ENCODE measurements at places on chromosomes 5 and 9. TPM values are rescaled to one million over a fixed set of nuclear protein-coding genes. Genes with fewer than 3 reads are reported as not detected.
A peak's percentile ranks its signal among the peaks of the same experiment; 100 is the strongest.

Gene SPATA31A3
- total RNA-seq, result not detected

Gene AMBP
- total RNA-seq, result 4.4 TPM

Gene FSTL4
- total RNA-seq, result 0.33 TPM

Gene GHR
- total RNA-seq, result not detected

Gene SLC31A2
- total RNA-seq, result 3.4 TPM

Gene TTLL11
- 1.3 TPM for total RNA-seq

Gene C5orf58
- not detected for total RNA-seq

Gene BTNL8
- 0.13 TPM for total RNA-seq

- no peak for DNase-seq
These were observed 320.1 kb downstream of the AGTPBP1 start for GRCh38 chr9:85421641-85422040.

DNA sequence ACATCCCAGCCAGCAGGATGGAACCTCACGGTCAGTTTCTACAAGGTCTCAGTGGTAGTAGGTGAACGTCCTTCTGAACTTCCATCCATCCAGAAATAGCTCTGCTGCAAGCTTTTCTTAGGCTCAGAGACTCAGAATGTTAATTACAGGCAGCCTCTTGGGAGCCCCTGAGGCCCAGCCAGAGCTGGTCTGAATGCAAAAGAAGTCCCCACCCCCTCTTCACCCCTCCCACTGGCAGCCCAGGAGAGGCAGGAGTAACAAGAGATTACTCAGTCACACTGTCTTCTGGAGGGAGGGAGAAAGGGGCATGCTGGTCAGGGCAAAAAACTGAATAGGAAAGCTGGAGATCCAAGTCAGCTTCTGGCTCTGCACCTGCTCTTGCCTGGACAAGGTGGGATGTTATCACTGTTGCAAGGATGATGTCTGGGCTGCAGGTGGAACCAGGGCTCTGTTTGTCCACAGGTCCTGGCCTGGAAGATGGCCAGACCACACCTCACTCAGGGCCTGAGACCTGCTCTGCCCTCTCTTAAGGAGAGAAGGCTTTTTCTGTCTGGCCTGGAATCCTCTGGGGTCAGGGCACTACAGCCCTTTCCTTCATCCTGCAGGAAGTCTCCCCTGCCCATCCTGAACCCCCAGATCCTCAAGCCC lies 9.1 kb downstream of the ENHO start:
- peak; percentile 38 for DNase-seq

DNA sequence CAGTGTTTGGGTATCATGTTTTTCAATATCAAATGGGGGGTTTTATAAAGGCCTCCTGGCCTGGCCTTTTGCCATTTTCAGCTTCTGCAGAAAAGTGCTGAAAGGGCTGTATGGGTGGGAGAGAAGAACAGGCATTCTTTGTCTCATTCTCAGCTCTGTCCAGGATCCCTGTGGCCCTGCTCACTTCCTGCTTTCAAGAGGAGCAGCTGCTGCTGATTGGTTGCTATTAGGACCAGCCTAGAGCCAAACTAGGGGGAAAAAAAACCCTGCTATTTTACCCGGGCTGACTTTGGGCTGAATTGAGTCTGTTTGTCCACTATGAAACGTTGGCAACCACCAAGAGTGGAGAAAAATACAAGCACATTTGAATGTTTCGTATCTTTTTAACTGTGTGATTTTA lies 117.1 kb downstream of the CMYA5 start:
- no peak for DNase-seq

GRCh38 chr5:125377141-125377540 lies 630.7 kb upstream of the ZNF608 start:
- DNase-seq, result no peak

DNA sequence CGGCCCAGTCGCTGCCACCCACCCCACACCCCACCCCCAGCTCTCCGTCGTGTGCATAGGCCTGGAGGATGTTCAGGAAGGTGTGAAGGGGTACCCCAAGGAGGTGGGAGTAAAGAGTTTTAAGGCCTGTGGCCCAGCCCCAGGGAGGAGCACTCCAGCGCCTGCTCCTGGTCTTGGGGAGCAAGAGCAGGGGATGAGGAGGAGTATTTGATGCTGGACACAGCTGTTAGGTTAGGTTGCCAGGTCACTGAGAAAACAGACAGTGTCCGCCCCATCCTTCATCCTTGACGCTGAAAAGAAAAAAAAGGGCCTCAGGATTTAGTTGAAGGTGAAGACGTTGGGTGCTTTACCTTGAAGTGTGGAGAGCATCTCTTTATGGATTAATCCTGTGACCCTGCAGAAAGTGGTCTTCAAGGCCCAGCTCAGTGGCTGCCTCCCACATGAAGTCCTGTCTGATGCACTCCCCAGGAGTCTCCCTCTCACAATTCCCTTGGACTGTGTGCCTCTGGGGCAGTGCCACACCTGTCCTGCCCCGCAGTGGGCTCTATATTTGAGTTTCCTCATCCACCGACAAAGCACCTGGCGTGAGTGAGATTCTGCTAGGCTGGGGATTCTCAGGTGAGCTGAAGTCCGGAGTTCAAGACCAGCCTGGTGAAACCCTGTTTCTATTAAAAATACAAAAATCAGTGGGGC lies 101.8 kb downstream of the SPRY4 start:
- DNase-seq, result no peak

GRCh38 chr9:129944506-129945116 lies 98.4 kb downstream of the FNBP1 start:
- DNase-seq, result no peak

DNA sequence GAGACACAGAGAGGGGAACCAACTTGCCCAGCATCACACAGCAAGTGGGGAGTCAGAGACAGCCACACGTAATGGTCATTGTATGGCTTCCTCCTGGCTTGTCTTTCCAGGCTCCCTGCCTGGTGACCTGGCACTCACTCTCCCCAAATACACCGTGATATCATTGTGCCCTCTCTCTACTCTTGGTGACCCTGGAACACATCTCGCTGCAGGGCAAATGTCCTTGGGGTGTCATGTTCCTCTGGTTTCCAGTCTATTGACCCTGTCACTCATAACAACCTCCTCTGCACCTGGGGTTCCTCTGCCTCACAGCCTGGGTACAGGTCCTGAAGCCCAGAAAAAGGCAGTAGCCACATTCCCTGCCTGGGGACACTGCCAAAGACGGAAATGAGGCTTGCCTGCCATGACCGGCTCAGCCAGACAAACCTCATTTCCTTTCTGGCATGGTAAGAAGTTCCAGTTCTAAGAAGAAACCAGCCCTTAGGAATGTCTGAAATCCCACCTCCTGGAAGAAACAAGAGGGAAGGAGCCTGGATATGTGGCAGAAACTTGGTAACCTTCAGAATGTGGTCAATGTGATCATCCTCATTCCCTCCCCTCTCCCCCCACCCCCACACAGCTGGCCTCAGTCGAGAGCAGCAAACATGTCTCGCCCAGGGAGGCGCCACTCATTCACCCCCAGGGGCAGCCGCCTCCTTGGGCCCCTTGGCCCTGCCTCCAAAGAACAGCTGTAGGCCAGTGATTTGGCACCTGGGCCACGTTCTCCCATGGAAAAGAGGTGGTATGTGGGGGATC lies 30.6 kb upstream of the SMU1 start:
- DNase-seq, result no peak

- peak; percentile 86 for DNase-seq
These were observed 374.1 kb downstream of the PLK2 start for GRCh38 chr5:58085800-58086199.

- DNase-seq, result no peak
These were observed 9.0 kb downstream of the CCDC69 start for GRCh38 chr5:151214614-151215545.

GRCh38 chr5:56340196-56340980 lies 107.3 kb upstream of the ANKRD55 start:
- no peak for DNase-seq

GRCh38 chr9:33434317-33435105 lies 12.9 kb downstream of the AQP3 start:
- no peak for DNase-seq

DNA sequence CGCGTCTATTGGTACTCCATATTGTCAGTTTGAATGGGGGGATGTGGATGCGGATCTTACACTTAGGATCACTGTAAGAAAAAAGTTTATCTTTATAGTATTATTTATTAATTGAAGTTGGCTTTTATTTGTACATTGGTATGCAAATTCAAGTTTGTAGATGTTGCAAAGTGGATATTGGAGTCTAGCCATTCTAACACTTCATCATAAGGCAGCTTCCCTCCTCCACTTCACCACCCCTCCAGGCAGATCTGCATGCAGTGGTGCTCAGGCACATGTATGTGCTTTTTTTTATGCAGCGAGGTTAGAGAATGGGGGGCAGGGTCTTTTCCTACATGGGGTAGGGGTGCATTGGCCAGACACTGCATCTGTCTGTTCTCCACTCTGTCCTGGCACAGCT lies 84.3 kb downstream of the IQGAP2 start:
- no peak for DNase-seq

DNA sequence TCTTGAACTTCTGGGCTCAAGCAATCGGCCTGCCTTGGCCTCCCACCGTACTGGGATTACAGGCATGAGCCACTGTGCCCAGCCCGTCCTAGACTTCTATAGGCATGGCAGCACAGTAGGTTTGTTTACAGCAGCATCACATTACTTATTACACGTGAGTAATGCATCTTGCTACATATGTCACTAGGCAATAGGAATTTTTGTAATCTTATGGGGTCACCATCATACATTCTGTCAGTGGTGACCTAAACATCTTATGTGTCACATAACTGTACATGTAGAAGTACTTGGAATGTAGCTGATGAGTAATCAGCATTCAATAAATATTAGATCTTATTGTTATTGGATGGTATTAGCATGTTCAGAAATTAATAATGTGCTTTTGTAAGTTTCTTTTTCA lies 22.9 kb upstream of the ABCA1 start:
- no peak for DNase-seq

DNA sequence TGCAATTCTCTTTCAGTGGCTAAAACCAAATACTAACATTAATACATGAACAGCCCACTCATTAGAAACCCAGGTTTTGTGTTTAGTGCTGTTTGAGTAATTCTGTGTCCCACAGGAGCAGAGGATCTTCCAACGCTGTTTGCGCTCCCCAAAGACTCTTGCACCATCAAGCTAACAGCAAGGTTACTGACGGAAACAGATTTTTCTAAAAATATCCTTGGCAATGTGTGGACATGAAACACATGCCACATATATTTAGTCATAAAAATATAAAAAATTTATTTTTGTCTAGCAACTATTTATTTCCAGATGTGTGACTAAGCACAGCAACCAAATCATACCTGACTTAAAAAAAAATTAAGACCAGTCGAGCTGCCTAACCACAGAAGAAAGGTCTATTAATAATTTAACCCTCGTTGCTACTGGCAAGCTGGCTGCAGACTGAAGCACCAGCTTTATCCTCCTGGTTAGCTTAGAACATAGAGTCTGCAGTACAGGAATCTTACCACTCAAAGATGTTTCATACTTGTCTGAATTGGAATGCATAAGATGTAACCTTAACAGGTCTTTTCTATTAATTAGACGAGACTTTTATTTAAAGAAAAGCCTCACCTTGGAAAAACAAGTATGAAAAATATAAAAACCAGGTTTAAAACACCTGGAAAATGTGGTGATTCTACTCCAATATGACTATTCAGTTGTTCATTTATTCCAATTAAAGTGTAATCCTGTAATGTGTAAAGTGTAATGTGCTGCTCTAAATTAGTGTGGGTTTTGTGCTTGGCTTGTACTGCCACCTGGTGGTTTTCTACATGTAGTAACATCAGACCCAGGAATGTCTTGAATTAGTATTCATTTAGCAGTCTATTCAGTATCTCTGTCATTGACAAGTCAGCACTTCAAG lies 272.5 kb downstream of the EPB41L4A start:
- DNase-seq, result peak; percentile 83

DNA sequence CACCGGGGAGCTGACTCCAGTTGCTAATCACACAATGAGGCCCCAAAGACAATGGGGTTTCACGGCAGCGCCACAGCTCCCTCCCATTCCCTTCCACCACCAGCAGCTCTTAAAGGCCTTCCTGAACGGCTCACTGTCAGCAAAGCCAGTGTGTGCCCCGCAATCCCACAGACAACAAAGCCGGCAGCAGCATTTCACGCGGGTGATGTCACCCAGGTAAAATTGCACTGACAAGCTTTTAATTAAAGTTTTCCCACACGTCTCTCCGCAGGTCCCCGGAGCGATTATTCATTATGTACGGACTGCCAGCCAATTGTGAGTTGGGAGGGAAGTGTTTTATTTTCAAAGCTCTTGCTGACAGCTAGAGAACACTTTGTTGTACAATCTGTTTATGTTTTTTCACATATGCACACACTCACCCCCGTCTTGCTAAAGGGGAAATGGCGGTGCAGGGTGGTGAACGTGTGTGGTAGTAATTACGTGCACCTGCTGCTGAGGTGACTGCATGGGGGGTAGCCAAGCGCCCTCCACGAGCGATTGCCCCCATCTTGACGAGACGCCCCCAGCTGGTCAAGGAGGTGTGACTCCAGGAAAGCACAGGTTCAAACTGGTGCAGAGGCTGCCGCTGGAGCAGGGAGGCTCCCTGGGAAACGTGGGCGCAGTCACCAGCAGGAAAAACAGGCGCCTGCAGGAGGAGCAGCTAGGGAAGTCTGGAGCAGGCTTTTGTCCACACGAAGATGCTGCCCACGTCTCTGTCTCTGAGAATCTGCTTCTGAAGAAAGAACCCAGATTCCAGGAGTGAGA lies 65.0 kb downstream of the IRX2 start:
- no peak for DNase-seq
